ENCODE measurements at places on chromosomes 7 and 10.

DNA sequence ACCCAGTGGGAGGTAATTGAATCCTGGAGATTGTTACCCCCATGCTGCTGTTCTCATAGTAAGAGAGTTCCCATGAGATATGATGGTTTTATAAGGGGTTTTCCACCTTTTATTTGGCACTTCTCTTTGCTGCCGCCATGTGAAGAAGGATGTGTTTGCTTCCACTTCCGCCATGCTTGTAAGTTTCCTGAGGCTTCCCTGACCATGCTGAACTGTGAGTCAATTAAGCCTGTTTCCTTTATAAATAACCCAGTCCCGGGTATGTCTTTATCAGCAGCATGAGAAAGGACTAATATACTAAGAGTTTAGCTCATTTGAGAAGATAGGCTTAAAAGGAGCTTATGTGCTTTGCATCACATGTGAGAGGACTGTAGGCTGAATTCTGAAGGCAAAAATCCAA, 29.3 kb downstream of the TMEM248 start:
- no peak for DNase-seq

- no peak for DNase-seq
Measured at GRCh38 chr10:32331606-32332005, 15.4 kb downstream of the EPC1 start.

GRCh38 chr7:87330316-87330715, 15.1 kb upstream of the CROT start:
- no peak for DNase-seq

GRCh38 chr10:127932521-127933270, 25.8 kb downstream of the PTPRE start:
- DNase-seq, result no peak

- no peak for DNase-seq
Measured at GRCh38 chr10:118101501-118101900, 54.8 kb upstream of the RAB11FIP2 start.

DNA sequence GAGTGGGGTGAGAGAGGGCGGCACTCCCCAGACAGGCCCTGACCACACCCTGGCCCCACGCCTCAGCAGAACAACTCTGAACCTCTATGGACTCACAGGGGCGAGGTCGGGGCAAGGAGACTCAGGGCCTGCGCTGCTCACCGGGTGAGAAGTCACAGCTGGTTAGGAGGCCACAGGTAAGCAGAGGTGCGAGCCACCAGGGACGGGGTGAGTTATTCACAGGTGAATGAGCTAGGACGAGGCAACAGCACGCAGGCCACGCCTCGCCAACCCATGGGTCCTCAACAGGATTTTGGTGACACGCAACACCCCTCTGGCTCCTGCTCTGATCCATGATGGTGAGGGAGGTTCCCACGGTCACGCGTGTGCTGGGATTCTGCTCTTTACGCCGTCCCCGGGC, 202.5 kb downstream of the ADARB2 start:
- no peak for DNase-seq

Measured in midbrain (tissue), 1 donor.